ENCODE measurements at places on chromosomes 7 and 10.

GRCh38 chr10:121599947-121600346 is 1.7 kb upstream of the FGFR2 start:
- no peak for DNase-seq

- DNase-seq: no peak
These were observed 273.6 kb upstream of the DKK1 start for GRCh38 chr10:52040486-52040885.

- DNase-seq: no peak
These were observed 1.3 kb downstream of the GPR37 start for GRCh38 chr7:124764051-124764846.

GRCh38 chr7:121187676-121188075 is 141.1 kb upstream of the WNT16 start:
- no peak for DNase-seq

- DNase-seq: no peak
These were observed 366.9 kb downstream of the DNAJB6 start for GRCh38 chr7:157703534-157704195.

DNA sequence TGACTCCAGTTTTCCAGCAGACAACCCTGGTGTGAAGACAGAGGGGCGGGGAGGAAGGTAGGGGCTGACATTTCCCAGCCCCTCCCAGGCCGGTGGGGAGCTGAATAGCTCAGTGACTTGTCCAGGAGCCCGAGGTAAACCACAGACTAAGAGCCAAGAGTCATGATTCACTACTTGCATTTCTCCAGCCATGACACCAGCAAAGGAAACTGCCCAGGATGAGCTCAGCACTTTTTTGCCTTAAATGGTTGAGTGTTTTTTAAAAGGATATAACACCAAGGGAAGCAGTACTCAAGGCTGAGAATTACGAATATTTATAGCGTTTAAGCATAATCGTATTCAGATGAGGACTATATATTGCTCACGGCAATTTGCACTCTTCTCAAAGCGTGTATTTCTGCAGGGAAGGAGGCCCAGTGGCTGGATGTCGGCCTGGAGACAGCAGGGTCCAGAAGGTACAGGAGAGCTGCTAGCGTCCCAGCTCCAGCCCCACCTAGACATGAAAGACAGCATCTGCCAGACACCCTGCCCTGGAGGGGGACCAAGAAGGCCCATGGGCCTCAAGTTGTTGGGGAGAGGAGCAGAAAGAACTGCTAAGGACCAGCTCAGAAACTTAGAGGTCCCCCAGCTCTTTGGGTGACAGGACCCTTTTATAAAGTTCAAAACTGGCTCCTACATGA is 141.4 kb downstream of the GRID1 start:
- DNase-seq: no peak

DNA sequence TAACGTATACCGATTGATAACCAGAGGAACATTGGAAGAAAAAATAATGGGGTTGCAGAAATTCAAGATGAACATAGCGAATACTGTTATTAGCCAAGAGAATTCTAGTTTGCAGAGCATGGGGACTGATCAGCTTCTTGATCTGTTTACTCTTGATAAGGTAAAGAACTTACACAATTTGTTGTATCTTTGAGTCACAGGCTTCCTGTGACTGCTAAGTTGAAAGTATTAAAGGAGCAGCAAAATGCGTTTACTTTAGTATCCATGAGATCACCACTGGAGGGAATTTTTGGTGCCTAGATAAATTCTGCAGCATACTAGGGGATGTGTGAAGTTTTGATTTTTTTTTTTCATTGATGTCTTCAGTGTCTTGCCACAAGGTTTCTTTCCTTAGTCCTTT is 103.6 kb downstream of the BTAF1 start:
- no peak for DNase-seq

DNA sequence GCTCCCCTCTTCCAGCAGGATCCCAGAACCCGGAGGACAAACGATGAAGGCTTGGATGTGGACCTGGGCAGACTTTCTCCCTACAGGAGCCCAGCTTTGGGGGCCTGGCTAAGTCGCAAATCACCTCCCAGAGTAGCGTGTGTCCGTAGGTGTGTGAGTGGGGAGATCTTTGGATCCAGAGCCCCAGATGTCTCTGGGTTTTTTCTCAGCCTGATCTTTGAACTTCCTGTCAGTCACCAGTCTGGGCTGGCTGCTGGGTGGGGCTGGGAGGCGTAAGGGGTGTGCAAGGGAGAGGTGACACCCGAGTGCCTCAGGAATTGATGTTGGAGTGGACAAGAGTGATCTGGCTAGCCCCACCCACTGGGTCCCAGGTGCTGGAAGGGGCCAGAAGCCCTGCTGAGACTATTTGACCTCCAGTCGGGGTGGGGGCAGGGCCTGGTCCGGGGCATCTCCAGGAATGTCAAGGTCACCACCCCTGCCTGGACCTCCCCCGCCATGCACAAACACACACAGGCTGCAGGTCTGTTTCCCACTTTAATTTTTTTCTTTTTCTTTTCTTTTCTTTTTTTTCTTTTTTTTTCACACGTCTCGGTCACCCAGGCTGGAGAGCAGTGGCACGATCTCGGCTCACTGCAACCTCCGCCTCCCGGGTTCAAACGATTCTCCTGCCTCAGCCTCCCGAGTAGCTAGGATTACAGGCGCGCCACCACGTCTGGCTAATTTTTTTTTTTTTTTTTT is at the start of gene MOGAT3:
Gene MOGAT3 (minus strand): TSS at position 175 of the 738 bp plus-strand sequence. CDS start 182 bp downstream, outside the sequence.
- no peak for DNase-seq

DNA sequence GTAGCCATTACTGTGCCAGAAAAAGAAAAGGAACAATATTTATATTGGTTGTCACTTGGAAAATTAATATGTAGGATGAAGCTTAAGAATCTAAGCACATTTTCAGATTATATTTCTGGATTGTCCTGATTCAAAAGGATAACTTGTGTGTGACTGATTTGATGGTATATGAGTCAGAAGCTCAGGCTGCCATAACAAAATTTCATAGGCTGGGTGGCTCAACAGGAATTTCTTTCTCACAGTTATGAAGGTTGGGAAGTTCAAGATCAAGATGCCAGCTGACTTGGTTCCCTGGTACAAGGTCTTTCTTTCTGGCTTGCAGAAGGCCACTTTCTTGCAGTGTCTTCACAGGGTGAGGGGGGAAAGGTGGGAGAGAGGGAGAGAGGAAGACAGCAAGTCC is 108.5 kb downstream of the ST7 start:
- DNase-seq: no peak

GRCh38 chr10:22832851-22833250 is 95.0 kb upstream of the ARMC3 start:
- no peak for DNase-seq

- peak; percentile 41 for DNase-seq
These were observed 8.0 kb downstream of the XRCC2 start for GRCh38 chr7:152667958-152668357.

DNA sequence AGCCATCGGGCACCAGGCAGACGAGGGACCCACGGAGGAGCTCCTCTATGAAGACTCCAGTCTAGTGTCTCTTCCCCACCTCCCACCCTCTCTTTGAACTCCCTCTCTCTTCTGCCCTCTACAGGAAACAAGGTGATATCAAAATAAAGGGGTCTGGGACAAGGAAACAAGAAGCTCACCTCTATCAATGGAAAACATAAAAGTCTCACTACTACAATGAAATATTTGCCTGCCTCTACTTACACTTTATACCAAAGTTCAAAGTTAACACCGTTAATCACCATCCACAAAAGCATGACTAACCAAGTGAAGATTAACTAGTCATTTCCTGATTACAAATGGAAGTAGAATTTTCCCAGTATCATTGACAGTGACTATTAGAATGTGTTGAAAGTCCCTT is 82.2 kb downstream of the PARD3 start:
- no peak for DNase-seq

GRCh38 chr7:55065079-55065478 is 46.3 kb downstream of the EGFR start:
- no peak for DNase-seq

DNA sequence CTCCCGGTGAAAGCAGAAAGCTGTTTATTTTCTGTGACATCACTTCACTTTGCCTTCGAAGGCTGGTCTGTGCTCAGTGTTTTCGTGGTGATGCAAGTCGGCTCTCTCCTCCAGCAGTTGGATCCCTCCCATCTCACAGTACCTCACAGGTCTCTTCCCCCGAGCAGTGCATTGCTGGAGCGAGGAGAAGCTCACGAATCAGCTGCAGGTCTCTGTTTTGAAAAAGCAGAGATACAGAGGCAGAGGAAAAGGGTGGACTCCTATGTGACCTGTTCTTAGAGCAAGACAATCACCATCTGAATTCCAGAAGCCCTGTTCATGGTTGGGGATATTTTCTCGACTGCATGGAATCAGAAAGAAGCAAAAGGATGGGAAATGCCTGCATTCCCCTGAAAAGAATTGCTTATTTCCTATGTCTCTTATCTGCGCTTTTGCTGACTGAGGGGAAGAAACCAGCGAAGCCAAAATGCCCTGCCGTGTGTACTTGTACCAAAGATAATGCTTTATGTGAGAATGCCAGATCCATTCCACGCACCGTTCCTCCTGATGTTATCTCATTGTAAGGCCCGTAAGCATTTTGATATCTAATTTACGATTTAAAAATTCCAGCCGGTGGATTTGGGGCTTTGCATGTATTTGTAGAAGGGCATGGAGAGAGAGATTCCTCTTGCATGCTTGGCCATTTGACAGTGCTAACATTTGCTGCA is at the start of gene LGI1:
Gene LGI1 (plus strand): TSS at position 136 of the 707 bp plus-strand sequence. CDS start 209 bp downstream, at position 345.
- DNase-seq: no peak

DNA sequence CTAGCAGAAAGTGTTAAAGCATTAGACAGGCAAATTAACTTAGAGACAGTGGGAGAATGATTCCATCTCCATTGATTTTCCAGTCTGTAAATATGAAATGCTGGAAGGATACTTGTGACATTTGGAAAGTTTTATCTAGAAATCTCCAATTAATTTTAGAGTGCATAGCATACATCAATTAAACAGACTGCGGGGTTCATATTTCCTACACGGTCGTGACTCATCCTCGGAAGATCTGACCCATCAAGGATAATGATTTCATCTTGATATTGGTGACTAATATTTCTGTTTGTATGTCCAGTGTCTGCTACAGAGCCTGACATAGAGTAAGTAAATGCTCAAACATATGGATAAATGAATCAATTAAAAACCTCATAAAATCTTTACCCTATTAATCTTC is 474.9 kb downstream of the KCNMA1 start:
- DNase-seq: no peak

- no peak for DNase-seq
These were observed 1.3 kb upstream of the CLDN12 start for GRCh38 chr7:90401989-90402388.

DNA sequence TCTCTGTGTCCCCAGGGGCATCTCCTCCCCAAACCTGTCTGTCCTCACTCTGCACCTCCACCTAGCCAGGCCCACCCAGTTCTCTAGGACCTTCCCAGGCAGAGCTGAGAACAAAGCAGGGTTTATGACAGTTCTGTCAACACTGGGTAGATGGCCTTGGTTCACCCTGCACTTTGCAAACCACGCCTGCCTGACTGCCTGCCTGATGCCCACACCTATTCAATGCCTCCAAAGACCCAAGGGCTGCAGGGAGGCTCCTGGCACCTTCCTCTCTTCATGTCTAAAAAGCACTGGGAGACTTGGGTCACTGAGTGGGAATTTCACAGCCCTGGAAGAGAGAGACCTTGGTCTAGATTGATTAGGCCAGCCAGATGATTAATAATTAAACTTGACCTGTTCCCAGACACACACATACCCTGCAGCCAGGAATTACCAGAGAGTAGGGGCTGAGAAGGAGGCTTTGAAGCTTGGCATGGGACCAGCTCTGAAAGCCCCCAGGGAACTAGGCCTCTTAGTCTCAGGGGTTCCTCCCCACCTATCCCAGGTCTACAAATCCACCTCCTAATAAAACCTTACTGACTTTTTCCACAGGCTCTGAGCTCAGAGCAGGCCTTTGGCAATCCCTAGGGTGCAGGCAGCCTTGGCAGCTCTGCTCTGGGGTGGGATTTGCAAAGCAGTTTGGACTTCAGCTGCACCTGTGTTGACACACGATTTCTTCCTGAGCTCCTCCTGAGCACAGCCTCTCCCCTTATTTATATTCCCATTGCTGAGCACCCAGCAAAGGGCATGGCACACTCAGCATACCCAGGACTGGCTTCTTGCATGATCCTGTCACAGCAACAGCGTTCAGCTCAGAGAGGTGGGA is 25.7 kb upstream of the PDCD4 start:
- DNase-seq: no peak

DNA sequence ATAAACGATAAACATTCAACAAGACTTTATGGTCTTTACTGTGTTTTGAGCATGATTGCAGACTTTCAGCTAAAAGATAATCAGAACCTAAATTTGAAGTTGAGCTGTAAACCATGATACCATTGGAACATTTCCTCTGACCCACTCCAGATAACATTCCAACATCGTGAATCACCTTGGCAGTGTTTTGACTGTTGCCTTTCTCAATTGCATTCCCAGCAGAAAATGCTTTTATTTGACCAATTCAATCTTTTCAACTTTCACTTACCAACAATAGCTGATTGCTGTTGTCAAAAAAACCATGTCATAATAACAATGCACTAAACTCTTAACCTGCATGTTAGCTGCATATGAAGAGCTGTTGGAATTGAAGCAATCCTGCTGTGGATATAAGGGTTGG is 165.5 kb downstream of the MDFIC start:
- no peak for DNase-seq

- no peak for DNase-seq
These were observed 168.4 kb upstream of the WNT16 start for GRCh38 chr7:121160150-121161008.

Measured in GM20000 (cell line).